Renal pelvis (tissue), 12 donors: ENCODE measurements at places on chromosomes 5 and 9.

GRCh38 chr5:143594902-143595818, 191.7 kb upstream of the NR3C1 start:
- no peak for DNase-seq

- DNase-seq, result no peak
These were observed 14.3 kb downstream of the YTHDC2 start for GRCh38 chr5:113527746-113528145.

- no peak for DNase-seq
These were observed 106.8 kb upstream of the FBXL7 start for GRCh38 chr5:15393146-15393545.

DNA sequence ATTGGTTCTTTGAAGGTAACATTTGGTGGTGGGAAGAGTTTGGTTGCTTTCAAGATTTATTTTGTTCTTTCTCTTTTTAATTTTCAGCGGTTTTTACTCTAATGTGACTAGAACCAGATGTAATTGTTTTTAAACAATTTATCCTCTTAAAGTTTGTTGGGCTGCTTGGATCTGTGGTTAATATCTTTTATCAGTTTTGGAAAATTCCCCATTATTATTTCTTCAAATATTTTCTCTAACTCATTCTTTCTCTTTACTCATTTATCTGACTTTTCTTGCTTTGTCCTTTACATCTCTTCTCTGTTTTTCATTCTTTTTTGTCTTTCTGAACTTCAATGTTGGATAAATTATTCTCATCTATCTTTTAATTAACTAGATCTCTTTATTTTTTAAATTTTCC, 29.9 kb downstream of the FCHO2 start:
- no peak for DNase-seq

DNA sequence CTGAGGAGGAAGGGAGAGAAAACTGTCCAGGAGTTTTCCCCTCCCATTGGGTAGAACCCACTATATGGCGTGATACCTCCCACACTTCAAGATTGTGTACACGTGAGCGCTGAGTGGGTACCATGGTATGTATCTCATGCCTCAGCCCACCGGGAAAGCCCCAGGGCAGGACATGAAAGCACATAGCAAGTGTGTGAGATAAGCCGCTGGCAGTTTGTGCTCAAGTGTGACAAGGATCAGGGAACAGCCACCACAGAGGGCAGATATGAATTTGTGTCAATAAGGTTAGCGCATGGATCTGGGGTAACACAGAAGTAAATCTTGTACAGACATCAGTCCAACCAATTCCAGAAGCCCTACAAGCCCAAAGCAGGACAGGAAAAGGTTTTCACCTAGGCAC, 42.6 kb upstream of the NAA35 start:
- no peak for DNase-seq
